Left renal pelvis (tissue), 4 donors: ENCODE measurements at places on chromosomes 11 and 22. TPM values are rescaled to one million over a fixed set of nuclear protein-coding genes. Genes with fewer than 3 reads are reported as not detected.

Gene LRRC55
- 5.3 TPM for polyA plus RNA-seq

Gene OR8B2
- not detected for polyA plus RNA-seq

Gene MTNR1B
- polyA plus RNA-seq = not detected

Gene SMC1B
- polyA plus RNA-seq = 0.53 TPM

Gene IFTAP
- 47.7 TPM for polyA plus RNA-seq

Gene CRYBA4
- not detected for polyA plus RNA-seq

DNA sequence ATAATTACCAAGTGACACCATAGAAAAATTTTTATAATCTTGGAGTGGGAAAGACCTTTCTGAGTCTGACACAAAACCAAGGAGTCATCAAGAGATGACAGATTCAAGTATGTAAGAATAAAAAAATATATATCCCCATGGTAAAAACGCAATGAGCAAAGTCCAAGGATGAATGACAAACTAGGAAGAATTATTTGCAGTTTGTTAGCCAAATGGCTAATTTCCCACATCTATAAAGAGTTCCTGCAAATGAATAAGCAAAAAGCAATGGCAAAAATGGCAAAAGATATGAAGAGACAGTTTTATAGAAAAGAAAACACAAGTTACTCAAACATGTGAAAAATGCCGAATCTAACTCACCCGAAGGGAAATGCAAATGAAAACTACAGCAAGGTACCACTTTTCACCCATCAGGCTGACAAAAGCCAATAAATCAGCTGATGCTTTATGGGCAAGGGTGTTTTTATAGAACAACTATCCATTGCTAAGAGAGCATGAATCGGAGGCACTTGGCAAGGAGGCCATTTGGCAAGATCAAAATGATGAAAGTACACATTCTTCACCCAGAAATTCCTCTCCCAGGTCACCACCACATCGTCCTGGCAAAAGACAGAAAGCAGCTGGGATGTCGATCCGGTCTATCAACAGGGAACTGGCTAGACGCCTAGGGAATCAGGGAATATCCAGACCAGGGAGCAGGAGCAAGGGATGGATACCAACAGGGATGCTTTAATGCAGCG lies 21.1 kb upstream of the KLHL35 start:
- no peak for DNase-seq

DNA sequence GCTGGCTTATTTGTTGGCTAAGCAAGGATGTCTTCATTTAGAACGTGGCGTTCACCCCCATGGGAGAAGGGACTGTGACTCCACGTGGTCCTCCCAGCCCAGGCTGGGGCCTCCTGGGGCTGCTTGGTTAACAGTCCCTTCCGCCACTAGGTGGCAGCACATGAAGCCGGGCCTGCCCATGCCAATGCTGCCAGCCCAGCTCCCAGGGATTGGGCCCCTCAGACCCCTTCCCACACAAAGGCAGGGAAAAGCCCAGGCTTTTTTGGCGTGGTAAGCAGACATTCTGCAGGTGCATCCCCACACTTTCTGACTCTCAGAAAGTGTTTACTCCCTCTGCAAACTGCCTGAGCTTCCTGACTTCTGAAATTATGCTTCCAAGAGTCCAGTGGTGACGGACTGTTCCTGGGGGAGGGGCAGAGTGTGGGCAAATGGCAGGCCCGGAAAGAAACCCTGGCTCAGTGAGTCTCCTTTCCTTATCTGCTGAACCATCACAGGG lies 3.1 kb downstream of the CBX6 start:
- peak; percentile 48 for DNase-seq

GRCh38 chr11:64566042-64566914 lies 24.7 kb upstream of the SLC22A12 start:
- peak; percentile 67 for DNase-seq

DNA sequence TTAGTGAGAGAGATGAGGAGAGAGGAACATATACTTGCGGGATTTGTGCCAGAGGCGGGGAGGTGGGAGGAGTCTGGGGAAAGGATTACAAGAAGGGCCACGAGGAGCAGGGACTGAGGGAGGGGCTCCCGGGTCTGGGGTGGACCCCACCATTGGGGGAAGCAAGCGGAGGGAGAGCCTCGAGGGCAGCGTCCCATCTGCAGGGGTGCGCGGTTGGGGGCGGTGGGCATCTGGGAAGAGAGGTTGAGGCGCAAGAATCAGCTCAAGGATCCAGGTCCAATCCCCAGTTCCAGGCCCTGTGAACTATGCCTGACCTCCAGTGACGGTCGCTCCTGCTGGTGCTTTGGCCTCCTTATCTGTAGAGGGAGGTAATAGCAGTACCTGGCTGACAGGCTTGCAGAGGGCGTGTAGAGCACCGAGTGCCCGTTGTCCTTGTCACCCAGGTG lies 38.0 kb downstream of the ADAMTS15 start:
- no peak for DNase-seq

DNA sequence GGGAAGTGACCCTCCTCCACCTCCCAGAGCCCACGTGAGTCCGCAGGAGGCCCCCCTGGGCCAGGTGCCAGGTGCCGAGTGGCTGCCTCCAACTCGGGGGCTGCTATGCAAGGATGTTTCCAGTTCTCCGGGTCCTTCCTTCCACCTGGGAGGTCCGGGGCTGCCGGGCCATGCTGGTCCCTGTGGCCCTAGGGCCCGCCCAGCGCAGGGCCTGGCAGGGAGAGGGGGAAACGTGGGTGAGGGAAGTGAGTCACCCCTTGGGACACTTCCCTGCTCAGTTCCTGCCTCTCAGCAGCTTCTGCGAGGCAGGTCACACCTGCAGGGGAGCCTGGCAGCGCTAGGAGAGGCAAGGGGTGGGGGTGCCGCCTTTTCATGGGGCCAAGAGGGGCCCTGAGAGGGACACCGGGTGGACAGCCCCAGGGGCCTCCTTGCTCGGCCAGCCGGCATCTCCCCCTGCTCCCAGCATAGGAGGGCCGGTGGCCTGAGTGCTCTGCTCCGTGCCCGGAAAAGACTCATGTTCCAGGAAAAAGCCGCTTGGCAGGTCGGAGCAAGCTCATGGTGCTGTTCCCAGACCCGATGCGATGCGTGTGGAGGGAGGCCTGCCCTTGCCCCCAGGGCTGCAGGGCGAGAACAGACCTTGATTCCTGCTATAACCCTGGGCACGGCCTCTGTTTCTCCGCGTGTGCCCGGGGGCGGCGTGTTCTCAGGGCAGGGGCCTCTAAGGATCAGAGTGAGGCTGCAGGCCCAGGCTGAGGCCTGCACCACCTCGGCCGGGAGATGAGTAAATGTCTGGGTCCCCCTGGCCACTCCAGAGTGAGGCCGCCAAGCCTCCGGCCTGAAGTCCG lies 30.3 kb upstream of the WNT7B start:
- DNase-seq = no peak

DNA sequence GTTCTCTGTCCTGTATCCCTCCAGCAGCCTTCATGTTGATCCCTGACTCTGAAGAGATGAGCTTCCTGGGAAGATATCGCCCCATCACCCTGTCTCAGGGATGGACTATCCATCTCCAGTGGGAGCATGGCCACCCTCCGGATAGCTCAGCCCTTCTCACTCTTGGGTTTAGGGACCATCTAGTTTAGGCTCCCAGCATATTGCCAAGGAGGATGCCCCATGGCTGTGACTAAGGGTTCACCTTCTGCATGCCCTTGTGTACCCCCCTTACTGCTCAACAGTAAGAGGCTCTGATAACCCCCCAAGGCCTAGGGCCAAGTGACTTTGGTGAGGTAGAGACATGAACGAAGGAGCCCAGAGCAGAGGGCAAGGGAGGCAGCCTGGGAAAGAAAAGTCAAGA lies 1.3 kb downstream of the TMPRSS13 start:
- no peak for DNase-seq

- DNase-seq = no peak
Observed at GRCh38 chr11:66437979-66438503, 607 bp downstream of the MRPL11 start.

- no peak for DNase-seq
Observed at GRCh38 chr11:128409476-128409875, 177.9 kb downstream of the ETS1 start.

- DNase-seq = no peak
Observed at GRCh38 chr11:95305705-95306104, 74.7 kb upstream of the SESN3 start.
